ENCODE measurements at places on chromosomes 5 and 9.

DNA sequence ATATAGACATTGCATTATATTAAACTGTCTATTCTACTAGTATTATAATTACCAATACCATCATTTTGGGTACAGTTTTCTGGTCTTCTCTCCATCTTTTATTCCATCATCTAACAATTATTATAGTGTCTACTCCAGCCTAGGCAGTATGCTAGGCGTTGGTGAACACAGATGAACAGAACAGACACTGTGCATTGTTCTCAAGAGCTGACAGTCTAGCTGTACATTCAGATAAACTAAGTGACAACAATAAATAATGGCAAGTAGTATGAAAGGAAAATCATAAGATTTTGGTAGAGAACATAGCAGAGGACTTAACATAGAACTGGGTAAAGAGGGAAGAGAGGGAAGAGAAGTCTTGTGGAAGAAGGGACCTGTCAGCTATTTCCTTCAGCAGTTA, 12.5 kb upstream of the SGCD start:
- no peak for DNase-seq

- DNase-seq: no peak
Observed at GRCh38 chr9:607417-607816, 234.1 kb upstream of the DMRT1 start.

DNA sequence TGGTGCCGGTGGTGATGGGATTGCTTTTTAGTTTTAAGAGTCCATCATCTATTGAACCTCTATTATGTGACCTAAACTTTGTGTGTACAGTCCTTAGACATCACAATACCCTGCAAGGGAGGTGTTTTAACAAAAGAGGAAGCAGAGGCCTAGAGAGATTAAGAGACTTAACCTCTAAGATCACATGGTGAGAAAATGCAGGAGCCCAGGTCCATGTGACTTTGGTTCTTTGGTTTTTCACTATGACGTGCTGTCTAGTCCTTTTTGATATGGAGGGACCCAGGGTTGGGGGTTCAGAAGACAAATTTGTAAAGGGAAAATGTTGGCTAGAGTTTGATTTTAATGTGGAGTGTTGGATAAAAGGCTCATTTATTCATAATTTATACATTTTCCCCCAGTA, 34.1 kb upstream of the TRMT10B start:
- DNase-seq: no peak

GRCh38 chr9:109940561-109940960, 160.6 kb downstream of the PALM2AKAP2 start:
- DNase-seq: no peak

DNA sequence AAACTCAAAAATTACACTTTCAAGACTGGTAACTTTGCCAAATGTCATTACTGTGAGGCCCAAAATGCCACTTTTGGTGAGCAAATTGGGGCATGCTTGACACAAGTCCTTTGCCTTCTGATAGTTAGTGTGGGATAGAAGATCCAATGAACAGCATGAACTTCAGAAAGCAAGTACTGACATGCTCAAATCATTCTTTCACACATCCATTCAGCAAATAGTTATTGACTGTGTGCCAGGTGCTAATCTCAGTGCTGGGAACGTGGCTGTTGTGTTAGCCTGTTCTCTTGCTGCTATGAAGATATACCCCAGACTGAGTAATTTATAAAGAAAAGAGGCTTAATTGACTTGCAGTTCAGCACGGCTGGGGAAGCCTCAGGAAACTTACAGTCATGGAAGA, 247.0 kb downstream of the CHSY3 start:
- no peak for DNase-seq

- DNase-seq: no peak
Observed at GRCh38 chr5:55350754-55351153, 43.0 kb downstream of the MTREX start.

- DNase-seq: no peak
Observed at GRCh38 chr5:50814556-50814955, 148.1 kb downstream of the PARP8 start.

GRCh38 chr5:58335518-58335917, 124.4 kb downstream of the PLK2 start:
- DNase-seq: no peak

All from stimulated activated CD8-positive, alpha-beta memory T cell treated with anti-CD3 and anti-CD28 coated beads, Interleukin-2, amount 100 ng/mL, for 1 hour (primary cell).